ENCODE measurements at places on chromosomes 11 and 22. TPM values are rescaled to one million over a fixed set of nuclear protein-coding genes. Genes with fewer than 3 reads are reported as not detected.

MRPL21 gene
- 71.5 TPM for total RNA-seq

- no peak for DNase-seq
Measured at GRCh38 chr11:19987331-19987801, 172.9 kb downstream of the DBX1 start.

- DNase-seq = no peak
Measured at GRCh38 chr11:70637186-70637800, 239.0 kb downstream of the CTTN start.

RASSF10 gene
- total RNA-seq = not detected

PHLDA2 gene
- not detected for total RNA-seq

- DNase-seq = no peak
Measured at GRCh38 chr11:45855308-45855707, 8.0 kb downstream of the CRY2 start.

PANX3 gene
- 0.41 TPM for total RNA-seq

Measured in transverse colon (tissue), 4 donors.